Activated CD4-positive, alpha-beta memory T cell treated with anti-CD3 and anti-CD28 coated beads, Interleukin-2, amount 10 ng/mL, durations not matched to agents 7 days and 5 days (primary cell): ENCODE measurements at places on chromosomes 2 and 18.

DNA sequence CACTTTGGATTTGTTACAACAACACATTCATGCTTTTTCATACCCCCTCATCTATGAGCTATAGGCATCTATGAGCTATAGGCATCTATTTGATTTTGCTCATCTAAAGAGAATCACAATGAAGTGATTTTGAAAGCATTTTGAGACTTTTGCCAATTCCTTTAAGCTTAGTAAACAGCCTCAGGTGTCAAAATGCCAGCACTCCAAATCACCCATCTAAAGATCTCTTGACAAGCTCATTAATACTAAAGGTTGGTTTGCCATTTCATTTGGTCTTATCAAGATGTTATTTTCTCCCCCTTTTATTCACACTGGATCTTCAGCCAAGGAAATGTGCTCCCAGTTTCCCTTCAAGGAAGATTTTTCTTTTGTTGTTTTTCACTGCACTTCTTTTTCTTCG, 110.7 kb upstream of the TLK1 start:
- no peak overlapping the region for H3K4me3 ChIP-seq
- H3K27ac ChIP-seq: no peak overlapping the region
- DNase-seq: no peak
- H3K36me3 ChIP-seq: no peaks in the 10 kb centered on the region
- no peaks in the 10 kb centered on the region for H3K27me3 ChIP-seq

DNA sequence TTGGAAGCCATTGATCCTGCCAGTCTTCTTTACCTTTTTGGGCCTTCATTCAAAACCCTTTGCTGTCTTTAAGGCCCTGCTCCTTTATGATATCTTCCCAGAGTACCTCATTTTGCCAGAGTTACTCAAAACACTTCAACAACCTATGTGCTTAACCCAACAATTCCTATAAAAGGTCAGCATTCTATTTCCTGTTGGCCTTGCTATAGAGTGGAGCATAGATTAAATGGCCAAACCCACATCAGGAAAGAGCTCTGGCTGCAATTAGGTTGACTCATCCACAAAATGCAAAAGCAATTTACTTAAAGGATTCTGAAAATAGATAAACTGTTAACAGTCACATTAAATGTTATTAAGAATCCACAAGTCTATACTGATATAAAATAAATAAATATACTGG, 21.2 kb downstream of the MRPL33 start:
- H3K4me1 ChIP-seq: no peaks in the 10 kb centered on the region
- no peaks in the 10 kb centered on the region for H3K27me3 ChIP-seq
- H3K4me3 ChIP-seq: no peak overlapping the region
- peaks cover 3% of the 10 kb centered on the region for H3K36me3 ChIP-seq
- no peak for DNase-seq
- no peak overlapping the region for H3K27ac ChIP-seq

DNA sequence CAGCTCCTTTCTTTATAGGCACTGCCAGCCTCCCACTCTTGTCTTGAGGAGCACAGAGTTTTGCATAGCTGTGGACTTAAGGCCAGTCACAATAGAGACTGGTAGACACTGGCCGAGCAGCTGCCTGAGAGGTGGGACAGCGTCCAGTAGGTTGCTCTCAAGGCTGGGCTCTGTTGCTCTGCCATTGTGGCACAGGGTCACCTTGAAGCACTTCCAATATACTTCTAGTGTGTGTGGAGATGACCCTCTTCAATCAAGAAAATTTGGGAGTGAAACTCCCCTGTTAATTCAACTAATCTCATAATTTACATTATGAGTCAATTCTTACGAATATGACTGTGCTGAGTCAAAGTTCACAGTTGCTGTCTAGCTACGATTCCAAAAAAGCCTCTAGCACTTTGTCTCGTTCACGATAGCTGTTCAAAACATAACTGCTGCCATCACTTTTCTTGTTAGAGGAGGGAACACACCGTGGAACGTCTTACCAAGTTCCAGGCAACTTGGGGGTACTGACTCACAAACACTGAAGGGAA, 636.2 kb downstream of the EPHA4 start:
- H3K27ac ChIP-seq: no peak overlapping the region
- H3K4me3 ChIP-seq: no peak overlapping the region
- DNase-seq: no peak

GRCh38 chr2:142914507-142915313, 37.2 kb downstream of the KYNU start:
- no peak overlapping the region for H3K27ac ChIP-seq
- H3K4me1 ChIP-seq: no peaks in the 10 kb centered on the region
- H3K4me3 ChIP-seq: no peak overlapping the region
- no peak for DNase-seq

DNA sequence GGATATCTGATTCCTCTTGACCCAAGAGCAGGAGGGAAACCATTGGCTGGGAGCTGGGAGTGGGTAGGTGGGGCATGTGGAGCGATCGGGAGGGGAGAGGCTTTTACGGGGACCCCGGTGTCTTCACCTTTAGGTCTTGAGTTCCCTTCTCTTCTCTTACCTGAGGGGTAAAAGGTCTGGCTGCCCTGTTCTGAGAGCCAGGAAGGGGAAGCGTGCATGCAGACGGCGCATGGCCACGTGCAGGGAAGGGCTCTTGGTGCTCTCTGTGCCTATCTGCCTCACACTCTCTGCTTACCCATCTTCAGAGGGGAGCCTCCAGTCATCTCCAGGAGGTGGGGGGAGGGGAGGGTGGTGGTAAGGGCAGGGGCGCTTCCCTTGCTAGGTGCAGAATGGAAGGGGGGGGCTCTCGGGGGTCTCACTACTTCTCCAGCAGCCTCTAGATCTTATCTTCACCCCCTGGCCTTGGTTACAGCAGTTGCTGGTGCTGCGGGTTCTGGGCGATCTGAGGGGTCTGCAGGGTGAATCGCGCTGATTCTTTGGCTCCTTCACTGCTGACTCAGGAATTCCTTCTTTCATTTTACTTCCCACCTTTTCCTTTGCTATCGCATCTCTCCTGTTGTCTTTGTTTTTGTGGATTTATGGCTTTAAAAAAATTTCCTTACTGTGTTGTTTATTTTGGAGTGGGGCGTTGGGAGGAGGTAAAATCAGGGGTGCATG, 225.8 kb upstream of the HS6ST1 start:
- DNase-seq: no peak
- no peaks in the 10 kb centered on the region for H3K36me3 ChIP-seq
- no peaks in the 10 kb centered on the region for H3K27me3 ChIP-seq
- H3K27ac ChIP-seq: no peak overlapping the region
- no peak overlapping the region for H3K4me3 ChIP-seq

DNA sequence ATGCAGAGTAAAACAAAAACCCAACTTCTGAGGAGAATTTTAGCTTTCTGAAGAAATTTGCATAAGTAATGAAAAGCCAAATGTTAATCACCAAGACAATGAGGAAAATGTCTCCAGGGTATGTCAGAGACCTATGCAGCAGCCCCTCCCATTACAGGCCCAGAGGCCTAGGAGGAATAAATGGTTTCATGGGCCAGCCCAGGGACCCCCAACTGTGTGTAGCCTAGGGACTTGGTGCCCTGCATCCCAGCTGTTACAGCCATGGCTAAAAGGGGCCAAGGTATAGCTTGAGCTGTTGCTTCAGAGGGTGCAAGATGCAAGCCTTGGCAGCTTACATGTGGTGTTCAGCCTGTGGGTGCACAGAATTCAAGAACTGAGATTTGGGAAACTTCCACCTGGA, 1256.9 kb upstream of the PIK3C3 start:
- no peaks in the 10 kb centered on the region for H3K4me1 ChIP-seq
- DNase-seq: no peak
- no peak overlapping the region for H3K27ac ChIP-seq
- H3K27me3 ChIP-seq: no peaks in the 10 kb centered on the region

GRCh38 chr2:48480526-48480925, 49.4 kb upstream of the STON1 start:
- H3K4me3 ChIP-seq: no peak overlapping the region
- no peaks in the 10 kb centered on the region for H3K27me3 ChIP-seq
- no peak overlapping the region for H3K27ac ChIP-seq
- H3K4me1 ChIP-seq: no peaks in the 10 kb centered on the region
- peaks cover 57% of the 10 kb centered on the region for H3K36me3 ChIP-seq

DNA sequence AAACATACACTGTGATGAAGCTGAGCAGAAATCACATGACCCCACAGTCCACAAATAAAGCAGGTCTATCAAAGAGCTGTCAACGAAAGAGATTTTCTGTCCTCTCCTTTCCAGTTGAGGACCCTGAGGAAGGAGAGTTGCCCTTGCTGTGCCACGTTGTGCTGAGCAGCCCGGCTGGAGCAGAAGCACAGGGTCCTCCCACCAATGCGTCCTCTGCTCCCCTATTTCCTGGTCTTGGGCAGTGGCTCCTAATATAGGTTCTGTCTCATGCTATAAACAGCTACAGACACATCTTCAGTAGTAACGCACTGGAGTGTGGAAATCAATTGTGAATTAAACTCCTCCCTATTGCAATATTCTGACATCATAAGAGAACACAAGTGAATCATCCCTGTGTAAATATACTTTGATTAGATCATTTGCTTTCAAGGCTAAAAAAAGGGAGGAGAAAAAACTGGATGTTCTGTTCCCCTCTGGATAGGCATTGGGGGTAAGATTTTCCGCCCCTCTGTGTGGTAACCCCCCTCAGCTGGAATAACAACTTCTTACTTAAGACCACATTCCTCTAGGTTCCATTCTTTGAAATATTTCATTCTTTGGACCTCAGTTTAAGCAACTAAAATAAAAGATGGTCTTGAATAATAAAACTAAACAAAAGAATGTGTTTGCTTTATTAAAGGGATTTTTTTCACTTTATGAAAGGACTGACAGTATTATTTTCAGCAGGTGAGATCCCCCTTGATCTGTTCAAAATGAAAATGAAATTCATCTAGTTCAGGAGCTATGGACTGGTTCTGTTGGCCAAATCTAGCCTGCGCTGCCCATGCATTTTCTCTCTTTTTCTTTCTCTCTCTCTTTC, 8.3 kb upstream of the RHOB start:
- H3K27me3 ChIP-seq: peaks cover 36% of the 10 kb centered on the region
- no peak overlapping the region for H3K4me3 ChIP-seq
- DNase-seq: no peak
- H3K27ac ChIP-seq: no peak overlapping the region
- no peaks in the 10 kb centered on the region for H3K36me3 ChIP-seq
- H3K4me1 ChIP-seq: peaks cover 3% of the 10 kb centered on the region

DNA sequence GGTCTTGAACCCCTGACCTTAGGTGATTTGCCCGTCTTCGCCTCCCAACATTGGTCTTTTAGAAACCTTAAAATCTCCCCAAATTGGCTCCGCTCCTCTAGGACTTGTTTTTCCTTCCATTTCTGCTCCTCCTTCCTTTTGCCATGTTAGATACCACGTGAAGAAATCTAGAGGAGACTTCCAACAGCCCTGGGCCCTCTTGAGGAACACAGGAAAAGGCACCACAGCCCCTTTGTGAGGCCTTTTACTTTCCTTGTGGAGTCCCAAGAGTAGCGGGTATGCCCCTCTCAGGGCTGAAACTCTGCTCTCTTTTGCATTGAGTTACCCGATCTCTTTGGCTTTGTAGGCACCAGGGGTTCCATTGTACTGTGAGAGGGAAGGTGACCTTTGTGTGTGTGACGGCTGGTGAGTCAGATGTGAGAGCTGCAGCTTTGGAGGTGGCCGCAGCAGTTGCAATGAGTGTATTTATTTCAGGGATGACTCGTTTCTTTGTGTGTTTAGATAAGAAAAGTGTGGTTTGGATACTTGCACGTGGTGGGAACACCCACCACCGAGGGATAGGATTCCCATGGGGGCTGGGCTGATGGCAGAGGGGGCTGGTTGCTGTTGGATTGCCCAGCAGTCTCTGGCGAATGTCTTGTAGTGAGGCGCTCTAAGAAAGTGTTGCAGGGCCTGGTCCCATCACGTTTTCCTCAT, 218.4 kb upstream of the HS6ST1 start:
- H3K4me1 ChIP-seq: no peaks in the 10 kb centered on the region
- no peaks in the 10 kb centered on the region for H3K36me3 ChIP-seq
- no peak overlapping the region for H3K4me3 ChIP-seq
- no peak overlapping the region for H3K27ac ChIP-seq
- no peak for DNase-seq

- no peak overlapping the region for H3K27ac ChIP-seq
- no peaks in the 10 kb centered on the region for H3K36me3 ChIP-seq
- no peak overlapping the region for H3K4me3 ChIP-seq
- no peaks in the 10 kb centered on the region for H3K4me1 ChIP-seq
These were observed 159.3 kb upstream of the GULP1 start for GRCh38 chr2:188132385-188132784.

GRCh38 chr18:38851526-38851925, 1285.9 kb upstream of the CELF4 start:
- H3K27me3 ChIP-seq: no peaks in the 10 kb centered on the region
- no peaks in the 10 kb centered on the region for H3K36me3 ChIP-seq
- no peak overlapping the region for H3K27ac ChIP-seq
- DNase-seq: no peak
- H3K4me3 ChIP-seq: no peak overlapping the region

DNA sequence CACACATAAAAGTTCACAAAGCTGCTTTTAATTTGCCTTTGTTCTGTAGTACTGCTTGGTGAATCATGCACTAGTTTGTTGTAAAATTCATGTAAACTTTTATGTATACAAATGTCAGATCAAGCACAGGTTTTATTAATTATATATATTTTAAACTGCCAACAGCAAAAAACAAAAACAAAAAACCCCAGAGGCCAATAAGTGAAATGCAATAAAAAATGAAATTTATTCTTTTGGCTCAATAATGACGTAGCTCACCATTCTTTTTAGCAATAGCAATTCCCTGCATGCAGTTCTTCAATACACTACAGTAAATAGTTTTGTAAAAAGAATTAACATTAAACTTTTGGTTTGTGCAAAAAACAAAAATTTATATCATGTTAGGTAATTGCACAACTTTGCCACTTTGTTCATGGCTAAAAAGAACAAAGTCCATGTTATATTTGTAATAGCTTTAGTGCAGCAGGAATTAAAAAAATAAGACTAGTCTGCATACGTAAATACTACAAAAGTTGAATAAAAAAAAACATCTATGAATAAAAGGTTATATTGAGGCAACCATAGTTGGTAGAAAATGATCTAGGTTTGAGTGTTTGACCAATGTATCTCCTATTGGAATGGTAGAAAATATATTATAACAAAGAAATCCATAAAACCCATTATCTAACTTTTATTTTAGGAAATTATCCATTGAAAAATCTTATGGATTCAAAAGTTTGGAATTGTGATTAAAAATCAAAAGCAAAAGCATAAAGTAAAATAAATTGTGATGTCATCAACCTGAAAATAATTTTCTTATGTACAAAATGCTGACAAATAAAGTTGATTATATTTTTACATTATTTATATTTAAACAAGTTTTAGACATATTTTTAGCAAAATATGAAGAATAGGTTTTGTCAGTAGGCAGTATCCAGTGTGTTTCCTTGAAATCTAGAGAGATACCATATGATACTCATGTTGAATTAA, 115.6 kb downstream of the SCN3A start:
- H3K27ac ChIP-seq: no peak overlapping the region
- no peaks in the 10 kb centered on the region for H3K4me1 ChIP-seq
- no peak overlapping the region for H3K4me3 ChIP-seq
- no peak for DNase-seq
- H3K36me3 ChIP-seq: no peaks in the 10 kb centered on the region
- no peaks in the 10 kb centered on the region for H3K27me3 ChIP-seq

DNA sequence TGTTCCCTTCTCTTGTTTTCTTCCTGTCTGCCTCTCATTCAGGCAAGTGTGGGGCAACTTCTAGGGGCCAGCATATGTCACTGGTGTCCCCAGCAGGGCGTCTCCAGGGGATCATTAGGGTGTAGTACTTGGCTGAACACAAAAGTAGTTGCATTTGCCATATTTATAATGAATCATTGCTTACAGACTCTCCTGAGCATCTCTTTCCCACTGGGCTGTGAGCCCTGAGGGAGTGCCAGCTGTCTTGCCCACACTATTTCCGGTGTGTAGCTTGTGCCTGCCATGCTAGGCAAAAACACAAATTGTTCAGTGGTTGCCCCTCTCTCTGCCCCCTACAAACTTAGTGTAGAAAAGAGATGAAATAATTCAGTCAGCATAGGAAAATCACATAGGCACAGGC, 40.8 kb upstream of the SCLY start:
- H3K4me3 ChIP-seq: no peak overlapping the region
- no peaks in the 10 kb centered on the region for H3K27me3 ChIP-seq
- peaks cover 29% of the 10 kb centered on the region for H3K36me3 ChIP-seq
